ENCODE measurements at places on chromosomes 5 and 9. TPM values are rescaled to one million over a fixed set of nuclear protein-coding genes. Genes with fewer than 3 reads are reported as not detected.

IL5 gene
- not detected for total RNA-seq

MIGA2 gene
- 34.4 TPM for total RNA-seq

F12 gene
- total RNA-seq = 2.3 TPM

PFN3 gene
- total RNA-seq = not detected

SPATA31C1 gene
- total RNA-seq = 1.4 TPM

PCDHA2 gene
- 1.2 TPM for total RNA-seq

ARID3C gene
- total RNA-seq = not detected

GRCh38 chr5:203246-203930, 12.1 kb downstream of the LRRC14B start:
- H3K4me1 ChIP-seq = peaks cover 12% of the 10 kb centered on the region
- no peaks in the 10 kb centered on the region for H3K27me3 ChIP-seq
- H3K4me3 ChIP-seq = no peak overlapping the region

- H3K27ac ChIP-seq = no peak overlapping the region
- H3K4me1 ChIP-seq = no peaks in the 10 kb centered on the region
- H3K4me3 ChIP-seq = no peak overlapping the region
- DNase-seq = no peak
Observed at GRCh38 chr9:16028548-16028947, 475.7 kb downstream of the CCDC171 start.

- H3K4me1 ChIP-seq = peaks cover 5% of the 10 kb centered on the region
- peaks cover 8% of the 10 kb centered on the region for H3K27me3 ChIP-seq
- DNase-seq = no peak
- H3K4me3 ChIP-seq = no peak overlapping the region
- H3K27ac ChIP-seq = no peak overlapping the region
- H3K36me3 ChIP-seq = no peaks in the 10 kb centered on the region
Observed at GRCh38 chr9:126694206-126695081, 80.7 kb downstream of the LMX1B start.

- H3K4me1 ChIP-seq = peaks cover 5% of the 10 kb centered on the region
- no peaks in the 10 kb centered on the region for H3K27me3 ChIP-seq
- H3K27ac ChIP-seq = no peak overlapping the region
- H3K36me3 ChIP-seq = peaks cover 15% of the 10 kb centered on the region
- H3K4me3 ChIP-seq = no peak overlapping the region
Observed at GRCh38 chr5:124353016-124353415, 393.4 kb downstream of the ZNF608 start.

DNA sequence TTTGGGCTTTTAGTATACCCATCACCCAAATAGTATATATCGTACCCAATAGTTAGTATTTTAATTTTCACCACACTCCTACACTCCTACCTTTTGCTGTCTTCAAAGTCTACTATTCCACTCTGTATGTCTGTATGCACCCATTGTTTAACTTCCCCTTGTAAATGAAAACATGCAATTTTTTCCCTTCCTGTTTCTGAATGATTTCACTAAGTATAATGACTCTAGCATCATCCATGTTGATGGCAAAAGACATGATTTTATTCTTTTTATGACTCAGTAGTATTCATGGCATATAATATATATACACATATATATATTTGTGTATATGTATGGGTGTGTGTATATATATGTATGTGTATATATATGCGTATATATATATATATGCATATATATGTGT, 63.1 kb upstream of the FAM174A start:
- H3K4me3 ChIP-seq = no peak overlapping the region
- no peaks in the 10 kb centered on the region for H3K36me3 ChIP-seq
- no peaks in the 10 kb centered on the region for H3K4me1 ChIP-seq
- no peak for DNase-seq
- H3K27me3 ChIP-seq = no peaks in the 10 kb centered on the region
- H3K27ac ChIP-seq = no peak overlapping the region

NSD1 gene
- total RNA-seq = 122 TPM

SPTAN1 gene
- 280 TPM for total RNA-seq

DNA sequence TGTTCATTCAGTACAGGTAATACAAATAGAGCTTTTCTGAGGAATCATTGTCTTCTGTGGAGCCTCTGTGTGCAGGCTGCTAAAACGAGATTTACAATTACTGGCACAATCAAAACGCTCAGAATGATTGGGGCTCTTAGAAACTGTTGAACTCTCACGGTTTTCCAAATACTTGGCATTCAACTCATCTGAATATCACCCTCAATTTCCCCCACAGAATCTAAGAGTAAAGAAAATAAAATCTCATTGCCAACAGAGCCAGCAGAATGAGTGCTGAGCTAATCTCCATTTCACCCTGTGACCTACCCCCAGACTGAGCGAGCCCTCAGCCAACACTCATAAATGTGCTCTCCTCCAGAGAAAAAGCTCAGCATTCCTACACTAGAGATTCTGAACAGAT, 35.3 kb upstream of the TMED7 start:
- peak overlapping the region; percentile 11 for H3K4me3 ChIP-seq
- H3K27ac ChIP-seq = peak overlapping the region; percentile 91
- H3K36me3 ChIP-seq = peaks cover 5% of the 10 kb centered on the region
- H3K27me3 ChIP-seq = no peaks in the 10 kb centered on the region

DNA sequence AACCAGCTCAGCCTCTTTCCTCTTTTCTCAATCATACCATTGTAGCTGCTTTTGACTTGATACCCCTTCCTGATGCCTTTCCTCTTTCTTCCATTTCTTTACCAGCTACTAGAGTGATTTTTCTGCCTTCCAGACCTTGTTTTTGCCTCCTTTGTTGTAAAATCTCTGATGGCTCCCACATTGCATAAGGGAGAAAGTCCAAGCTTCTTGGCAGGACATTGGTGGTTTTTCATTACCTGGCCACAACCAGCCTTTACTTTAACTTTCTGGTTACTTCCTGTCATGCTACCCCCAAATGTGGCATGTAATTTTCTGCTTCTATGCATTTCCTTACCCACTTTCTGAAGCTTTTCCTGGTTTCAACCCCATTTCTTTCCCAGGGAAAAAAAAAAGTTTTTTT, 452.5 kb downstream of the TMEM38B start:
- H3K4me1 ChIP-seq = peaks cover 8% of the 10 kb centered on the region
- no peak for DNase-seq
- H3K4me3 ChIP-seq = no peak overlapping the region
- no peak overlapping the region for H3K27ac ChIP-seq
- H3K36me3 ChIP-seq = no peaks in the 10 kb centered on the region

- no peak overlapping the region for H3K4me3 ChIP-seq
- H3K4me1 ChIP-seq = peaks cover 11% of the 10 kb centered on the region
Observed at GRCh38 chr9:114150608-114151007, 4.7 kb upstream of the COL27A1 start.

GRCh38 chr9:31445960-31446359, 938.5 kb upstream of the ACO1 start:
- H3K27ac ChIP-seq = no peak overlapping the region
- H3K27me3 ChIP-seq = no peaks in the 10 kb centered on the region
- peaks cover 21% of the 10 kb centered on the region for H3K4me1 ChIP-seq
- no peak overlapping the region for H3K4me3 ChIP-seq

Data from neural crest cell (in vitro differentiated cells).